ENCODE measurements at places on chromosomes 7 and 10. TPM values are rescaled to one million over a fixed set of nuclear protein-coding genes. Genes with fewer than 3 reads are reported as not detected.

DNA sequence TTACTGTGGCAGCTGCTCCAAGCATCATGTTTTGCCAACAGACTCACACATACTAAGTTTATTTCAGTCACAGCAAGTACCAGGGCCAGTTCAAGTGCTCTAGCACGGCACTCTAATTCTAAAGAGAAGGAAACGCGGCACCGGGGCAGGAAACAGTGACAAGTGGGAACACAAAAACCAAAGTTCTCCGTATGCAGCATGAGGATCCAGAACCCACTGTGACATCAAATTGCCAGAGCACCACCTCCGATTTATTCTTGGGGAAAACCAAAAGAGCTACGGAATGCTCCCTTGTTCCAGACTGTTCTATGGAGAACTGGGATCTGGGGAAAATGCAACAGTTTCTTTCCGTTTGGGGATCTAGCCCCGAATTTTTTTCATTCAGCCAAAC lies 448 bp upstream of the PTER start:
- DNase-seq: no peak

DNA sequence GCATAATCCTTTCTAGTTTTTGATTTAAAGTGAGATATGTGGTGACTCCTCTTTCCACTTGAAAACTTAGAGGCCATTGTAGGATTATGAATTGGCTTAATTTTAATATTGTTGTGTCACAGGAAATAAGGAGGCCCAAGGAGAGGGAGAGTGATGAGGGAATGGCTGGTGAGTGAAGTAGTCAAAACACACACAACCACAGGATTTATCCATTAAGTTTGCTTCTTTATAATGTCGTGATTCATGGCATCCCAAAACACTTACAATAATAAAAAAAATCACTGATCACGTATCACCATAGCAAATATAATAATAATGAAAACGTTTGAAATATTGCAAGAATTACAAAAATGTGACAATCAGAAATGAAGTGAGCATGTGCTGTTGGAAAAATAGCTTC lies 1215.5 kb upstream of the LRRTM3 start:
- no peak for DNase-seq

DNA sequence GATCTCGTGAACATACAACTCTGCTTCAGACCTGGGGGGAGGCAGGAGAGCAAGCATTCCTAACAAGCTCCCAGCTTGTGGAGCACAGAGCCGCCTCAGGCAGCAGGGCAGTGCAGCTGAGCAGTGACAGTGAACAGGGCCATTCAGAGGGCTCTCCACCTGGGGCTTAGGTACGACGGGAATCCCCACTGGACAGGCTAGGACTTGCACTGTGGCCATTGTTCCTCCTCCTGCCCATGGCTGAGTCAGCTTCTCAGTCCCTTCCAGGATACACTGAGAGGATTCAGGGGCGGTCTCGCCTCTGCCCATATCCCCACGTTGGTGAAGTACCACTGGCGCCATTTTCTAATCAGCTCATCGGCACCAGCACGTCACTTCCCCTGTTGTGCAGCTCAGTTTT lies 71.1 kb downstream of the FIGNL1 start:
- no peak for DNase-seq

GRCh38 chr10:70930263-70931000 lies 42.1 kb upstream of the PCBD1 start:
- no peak for DNase-seq

DNA sequence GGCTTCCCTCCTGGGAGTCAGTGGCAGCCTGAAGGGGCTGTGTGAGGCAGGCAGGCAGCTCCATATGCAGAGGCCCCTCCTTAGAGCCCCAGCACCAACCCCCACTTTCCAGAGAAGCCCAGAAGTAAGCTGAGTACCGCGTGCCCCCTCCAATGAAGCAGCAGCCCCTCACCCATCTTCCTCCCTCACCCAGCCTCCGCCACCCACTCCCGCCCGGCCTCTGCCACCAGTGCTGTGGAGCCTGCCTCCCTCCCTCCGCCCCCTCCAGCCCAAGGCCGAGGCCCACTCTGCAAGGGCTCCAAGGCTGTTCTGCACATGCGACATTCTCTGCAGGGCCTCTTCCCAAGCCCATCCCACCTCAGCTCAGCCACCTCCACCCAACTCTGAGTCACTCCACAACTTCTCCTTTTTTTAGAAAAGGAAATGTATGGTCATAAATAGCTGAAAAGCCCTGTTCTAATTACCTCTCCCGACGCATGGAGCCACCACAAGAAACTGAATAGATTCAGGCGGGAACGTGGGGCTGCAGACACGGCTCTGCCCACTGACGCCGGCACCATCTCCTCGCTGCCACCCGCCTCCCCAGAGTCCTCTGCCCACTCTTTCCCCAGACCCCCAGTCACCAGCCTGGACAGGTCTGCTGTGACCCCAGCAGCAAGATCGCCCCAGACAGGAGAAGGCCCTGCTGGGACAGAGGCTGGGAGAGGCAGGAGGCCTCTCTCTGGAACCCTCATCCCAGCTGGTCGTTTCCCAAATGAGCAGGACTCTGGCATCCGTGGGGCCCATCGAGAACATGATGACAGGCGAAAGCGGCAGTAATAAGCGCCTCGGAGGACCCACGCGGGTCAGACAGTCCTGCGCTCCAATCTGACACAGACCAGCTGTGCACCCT lies 213.9 kb downstream of the MAD1L1 start:
- peak; percentile 50 for DNase-seq

DNA sequence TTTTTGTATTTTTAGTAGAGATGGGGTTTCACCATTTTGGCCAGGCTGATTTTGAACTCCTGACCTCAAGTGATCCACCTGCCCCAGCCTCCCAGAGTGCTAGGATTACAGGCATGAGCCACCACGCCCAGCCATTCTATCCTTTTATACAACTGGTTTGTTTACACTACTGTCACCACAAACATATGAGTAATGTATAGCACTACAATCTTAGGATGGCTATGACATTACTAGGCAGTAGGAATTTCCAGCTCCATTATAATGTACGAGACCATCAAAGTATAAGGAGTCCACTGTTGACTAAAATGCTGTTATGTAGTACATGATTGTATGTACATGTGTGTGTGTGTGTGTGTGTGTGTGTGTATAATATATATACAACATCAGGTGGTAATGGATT lies 1126.1 kb upstream of the LRRN3 start:
- DNase-seq: no peak

- DNase-seq: no peak
Observed at GRCh38 chr10:26336979-26337378, 101.2 kb upstream of the APBB1IP start.

DNA sequence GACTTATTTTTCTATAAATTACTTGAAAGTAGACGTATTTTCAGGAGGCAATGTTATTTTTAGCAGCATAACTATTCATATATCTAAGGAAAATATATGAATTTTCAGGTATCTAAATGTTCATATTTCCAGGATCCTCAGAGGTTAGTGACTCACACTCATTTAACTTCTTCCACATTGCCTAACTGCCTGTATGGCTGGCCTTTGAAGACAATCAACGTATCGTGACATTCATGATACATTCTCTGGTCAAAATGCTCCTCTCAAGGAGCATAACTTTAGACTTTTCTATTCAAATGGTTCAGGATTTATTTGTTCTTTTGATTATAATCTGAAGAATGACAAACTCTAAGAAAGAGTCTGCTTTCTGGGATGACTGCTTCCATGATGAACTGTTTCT lies 89.3 kb downstream of the SEMA3C start:
- no peak for DNase-seq

- DNase-seq: no peak
Observed at GRCh38 chr10:74683621-74684364, 142.6 kb upstream of the KAT6B start.

GRCh38 chr7:121084748-121085336 lies 96.3 kb downstream of the CPED1 start:
- DNase-seq: peak; percentile 73

DNA sequence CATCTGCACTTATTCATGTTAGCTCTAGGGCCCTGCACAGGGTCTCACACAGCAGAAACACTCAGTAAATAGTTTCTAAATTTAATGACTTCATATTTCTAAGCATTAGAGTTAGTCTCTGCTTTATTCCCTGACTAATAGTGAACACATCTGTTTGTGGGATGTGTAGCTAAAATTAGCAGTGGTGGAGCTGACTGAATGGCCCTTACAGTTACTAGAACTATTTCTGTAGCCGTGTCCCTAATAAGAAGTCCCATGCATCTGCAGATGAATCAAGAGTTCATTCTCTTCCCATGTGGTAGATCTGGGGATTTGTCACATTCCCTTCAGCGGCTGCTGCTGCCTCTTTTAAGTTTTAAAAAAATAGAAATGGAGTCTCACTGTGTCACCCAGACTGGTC lies 11.7 kb downstream of the MAP3K8 start:
- no peak for DNase-seq

DNA sequence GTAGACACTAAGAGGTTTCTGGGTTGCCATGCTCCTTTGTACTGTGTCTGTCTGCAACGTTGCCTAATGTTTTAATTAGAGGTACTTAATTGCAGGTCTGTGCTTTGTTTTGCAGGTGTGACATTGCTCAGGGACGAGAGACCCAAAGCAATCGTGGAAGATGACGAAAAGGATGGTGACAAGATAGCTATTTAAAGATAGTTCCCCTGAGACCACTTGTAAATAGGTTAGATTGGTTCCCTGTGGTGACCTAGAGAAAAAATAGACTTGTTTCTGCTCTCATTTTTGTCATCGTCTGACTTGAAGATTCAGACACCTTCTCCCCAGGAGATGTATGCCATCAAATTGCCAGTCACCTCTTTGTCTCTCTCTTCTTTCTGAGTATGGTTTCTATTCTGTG lies 20.1 kb downstream of the PPP1R17 start:
- DNase-seq: no peak

- DNase-seq: no peak
Observed at GRCh38 chr7:45704683-45705016, 130.5 kb downstream of the ADCY1 start.

Gene SUFU
- 9.7 TPM for total RNA-seq

Gene MOGAT3
- total RNA-seq: not detected

Gene ATOH7
- total RNA-seq: not detected

Gene SLC29A4
- total RNA-seq: 1.0 TPM

Gene GPR158
- not detected for total RNA-seq
